ENCODE measurements at places on chromosomes 13 and 19.

DNA sequence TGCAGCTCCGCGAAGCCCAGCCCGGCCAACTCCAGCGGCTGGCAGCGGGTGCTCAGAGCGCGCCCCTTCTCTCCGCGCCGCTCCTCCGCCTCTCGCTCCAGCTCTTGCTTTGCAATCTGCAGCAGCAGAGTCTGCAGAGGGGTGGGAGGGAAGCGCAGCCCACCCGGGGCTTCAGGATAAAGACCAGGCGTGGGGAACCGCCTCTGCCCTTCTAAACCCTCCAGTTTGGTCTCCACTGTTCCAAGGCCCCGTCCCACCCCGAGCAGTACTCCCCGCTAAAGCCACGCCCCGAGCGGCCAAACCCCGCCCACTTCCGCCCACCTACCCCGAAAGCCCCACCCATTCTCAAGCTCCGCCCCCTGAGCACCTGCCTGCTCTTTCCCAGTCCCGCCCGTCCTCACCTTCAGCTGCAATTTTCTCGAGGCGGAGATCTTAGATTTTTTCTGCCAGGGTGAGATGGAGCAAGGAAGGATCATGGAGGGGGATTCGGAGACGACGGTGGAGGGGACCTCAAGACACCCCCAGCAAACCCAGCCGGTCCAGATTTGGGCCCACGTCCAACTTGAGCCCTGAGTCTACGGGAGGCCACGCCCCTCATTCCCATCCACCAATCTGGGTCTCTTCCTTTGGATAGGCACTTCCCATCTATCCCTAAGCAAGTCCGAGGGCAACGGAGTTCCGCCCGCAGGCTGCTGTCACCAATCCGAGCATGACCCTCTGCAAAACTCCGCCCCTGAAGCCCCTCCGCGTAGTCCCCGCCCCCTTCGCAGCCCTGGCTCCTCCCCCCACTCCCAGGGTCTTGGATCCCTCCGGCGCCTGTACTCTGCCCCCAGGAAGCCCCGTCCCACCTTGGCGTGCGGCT, 1.1 kb downstream of the TNNI3 start:
- peak; percentile 44 for DNase-seq

DNA sequence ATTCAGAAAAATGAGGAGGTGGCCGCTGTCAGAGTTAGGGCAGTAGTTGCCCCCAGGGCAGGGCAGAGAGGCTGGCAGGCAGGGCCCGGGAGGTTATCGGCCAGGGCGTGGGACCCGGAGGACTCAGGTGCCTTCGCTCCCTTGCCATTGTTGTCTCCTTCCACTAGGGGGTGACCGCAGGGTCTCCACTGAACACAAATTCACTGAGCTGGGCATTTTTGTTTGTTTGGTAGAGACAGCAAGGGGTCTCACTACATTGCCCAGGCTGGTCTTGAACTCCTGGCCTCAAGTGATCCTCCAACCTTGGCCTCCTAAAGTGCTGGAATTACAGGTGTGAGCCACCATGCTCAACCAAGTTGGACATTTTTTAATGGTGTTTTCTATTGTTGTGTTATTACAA, 25.1 kb downstream of the CARS2 start:
- peak; percentile 39 for DNase-seq

DNA sequence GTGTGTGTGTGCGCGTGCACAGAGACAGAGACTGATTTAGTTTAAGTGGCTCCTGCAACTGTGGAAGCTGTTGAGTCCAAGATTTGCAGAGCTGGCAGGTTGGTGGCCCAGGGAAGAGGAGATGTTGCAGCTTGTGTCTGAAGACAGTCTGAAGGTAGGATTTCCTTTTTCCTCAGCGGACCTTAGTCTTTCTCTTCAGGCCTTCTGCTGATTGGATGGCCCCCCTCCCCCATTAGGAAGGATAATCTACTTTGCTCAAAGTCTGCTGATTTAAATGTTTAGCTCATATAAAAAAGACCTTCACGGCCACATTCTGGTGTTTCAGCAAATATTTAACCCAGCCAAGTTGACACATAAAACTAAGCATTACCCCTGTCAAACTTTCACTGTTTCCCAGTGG, 84.3 kb downstream of the SLC15A1 start:
- no peak for DNase-seq

DNA sequence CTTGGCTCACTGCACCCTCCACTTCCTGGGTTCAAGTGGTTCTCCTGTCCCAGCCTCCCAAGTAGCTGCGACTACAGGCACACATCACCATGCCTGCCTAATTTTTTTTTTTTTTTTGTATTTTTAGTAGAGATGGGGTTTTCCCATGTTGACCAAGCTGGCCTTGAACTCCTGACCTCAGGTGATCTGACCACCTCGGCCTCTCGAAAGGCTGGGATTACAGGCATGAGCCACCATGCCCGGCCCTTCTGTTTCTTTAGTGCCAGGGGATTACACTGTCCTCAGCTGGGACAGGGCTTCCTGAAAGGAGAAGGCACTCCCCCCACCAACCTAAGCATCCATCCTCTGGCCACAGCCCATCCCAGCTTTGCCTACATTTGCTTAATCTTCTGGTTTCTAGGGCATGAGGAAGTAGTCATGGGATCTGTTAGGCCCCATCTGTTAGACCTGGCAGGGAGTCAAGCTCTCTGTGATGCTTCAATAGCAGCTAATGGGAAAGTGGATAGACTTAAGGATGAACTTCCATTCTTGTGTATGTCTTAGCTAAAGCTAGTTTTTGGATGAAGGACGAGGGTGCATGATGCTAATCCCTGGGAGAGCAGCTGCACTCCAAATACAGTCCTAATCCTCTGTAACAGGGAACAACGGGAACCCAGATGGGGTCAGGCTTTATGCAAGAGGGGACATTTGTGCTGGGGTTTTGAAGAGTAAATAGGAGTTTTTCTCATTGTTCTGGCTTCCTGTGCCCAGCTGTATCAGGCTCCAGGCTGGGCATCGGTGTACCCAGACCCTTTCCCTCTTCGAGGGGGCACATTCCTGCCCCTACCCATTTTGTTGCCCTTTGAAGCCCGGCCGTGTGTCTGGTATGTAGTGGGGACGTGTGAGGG, 2.6 kb downstream of the VAV1 start:
- no peak for DNase-seq

DNA sequence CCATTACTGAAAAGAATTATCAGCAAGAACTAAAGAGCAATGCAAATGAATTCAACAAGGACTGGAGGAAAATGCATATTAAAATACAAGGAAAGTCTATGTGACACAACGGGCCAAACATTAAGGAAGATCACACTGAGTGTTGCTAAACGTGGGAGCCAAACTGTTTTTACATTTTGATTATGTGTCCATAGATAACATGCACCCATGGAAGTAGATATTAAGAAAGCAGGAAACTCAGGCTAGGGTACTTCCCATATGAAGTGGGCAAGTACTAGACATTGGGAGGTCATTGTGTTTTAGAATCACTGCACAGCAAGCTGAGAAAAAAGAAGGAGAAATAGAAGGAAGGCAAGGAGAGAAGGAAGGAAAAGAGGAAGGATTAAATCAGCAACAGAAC, 161.8 kb downstream of the KCTD12 start:
- no peak for DNase-seq

- no peak for DNase-seq
These were observed 9.0 kb downstream of the OR7A5 start for GRCh38 chr19:14826006-14826405.

DNA sequence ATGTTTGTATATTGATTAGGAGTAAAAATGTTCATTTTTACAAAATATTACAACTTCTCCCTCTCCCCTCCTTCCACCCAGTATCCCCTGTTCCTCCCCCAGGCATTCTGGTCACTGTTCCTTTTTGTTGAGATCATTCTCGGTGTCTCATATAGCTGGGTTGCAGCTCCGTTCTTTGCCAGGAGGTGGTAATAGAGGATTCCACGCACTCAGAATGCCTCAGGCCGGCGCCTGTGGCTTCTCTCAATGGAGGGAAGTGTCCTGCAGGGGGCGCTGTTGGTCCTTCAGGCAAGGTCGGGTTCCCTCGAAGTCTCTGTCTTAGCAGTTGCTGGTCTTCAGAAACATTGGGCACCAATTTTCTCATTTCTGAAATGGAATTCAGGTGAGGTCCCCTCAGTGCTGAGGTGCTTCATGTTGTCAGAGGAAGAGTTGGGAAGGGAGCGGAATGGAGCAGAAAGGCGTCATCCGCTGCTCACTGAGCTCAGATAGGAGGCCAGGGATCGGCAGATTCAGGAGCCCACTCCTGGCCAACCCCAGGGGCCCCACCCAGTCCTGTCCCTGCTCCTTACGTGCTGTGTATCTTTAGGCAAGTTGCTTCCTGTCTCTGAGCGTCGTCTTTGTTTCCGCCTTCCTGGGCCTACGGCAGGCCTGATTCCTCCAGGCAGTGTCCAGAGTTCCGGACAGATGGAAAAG, 10.3 kb upstream of the GARIN5A start:
- DNase-seq: peak; percentile 54

GRCh38 chr19:38361633-38362075, 12.7 kb upstream of the PSMD8 start:
- DNase-seq: peak; percentile 70

DNA sequence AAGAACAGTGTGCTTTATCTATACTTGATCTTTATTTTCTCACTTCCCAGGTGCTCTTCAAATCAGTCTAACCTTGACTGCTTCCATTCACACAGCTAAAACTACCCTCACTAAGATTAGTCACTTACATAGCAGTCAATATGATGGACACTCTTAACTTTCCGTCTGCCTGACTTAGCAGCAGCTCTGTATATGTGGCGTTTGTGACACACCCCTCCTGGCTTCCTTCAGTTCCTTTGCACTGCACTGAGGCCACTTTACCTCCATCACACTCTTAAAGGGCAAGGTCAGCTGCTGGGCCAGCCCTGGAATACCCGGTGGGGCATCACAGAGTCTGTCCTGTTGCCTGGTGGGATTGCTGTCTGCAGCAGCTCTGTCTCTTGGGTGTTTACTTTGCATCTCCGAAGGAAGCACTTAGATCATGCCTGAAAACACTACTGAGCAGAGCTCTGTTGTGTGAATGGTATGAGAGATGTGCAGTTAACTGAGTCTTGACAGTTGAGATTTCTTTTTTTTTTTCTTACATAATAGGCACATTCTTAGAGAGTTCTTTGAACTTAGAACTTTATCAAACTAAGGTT, 35.6 kb upstream of the IL17D start:
- no peak for DNase-seq

DNA sequence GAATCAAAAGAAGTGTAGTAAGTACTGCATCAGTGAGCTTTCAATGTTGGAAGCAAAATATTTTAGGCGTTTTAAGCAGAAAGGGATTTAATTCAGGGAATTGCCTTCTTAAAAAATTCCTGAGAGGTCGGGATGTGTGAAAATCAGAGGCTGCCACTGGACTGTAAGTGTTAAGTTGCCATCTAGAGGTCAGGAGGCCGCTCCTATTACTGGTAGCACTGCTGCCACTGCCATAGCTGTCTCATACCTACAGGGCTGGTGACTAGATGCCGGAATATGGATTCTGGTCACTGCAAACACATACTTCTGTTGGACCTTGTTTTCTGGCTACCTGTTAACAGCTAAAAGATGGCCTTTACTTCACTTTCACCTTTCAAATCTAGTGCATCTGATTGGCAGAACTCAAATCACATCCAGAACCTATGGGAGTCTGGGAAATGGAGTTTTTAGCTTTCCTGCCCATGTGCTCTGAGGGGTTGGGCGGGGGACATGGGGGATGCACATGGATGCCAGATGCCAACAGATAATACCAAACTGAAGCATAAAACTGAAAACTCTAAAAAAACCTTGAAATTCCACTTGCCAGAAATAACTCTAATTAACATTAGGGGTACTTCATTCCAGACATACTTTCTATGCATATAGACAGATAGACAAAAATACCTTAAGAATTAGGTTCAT, 29.8 kb downstream of the DGKH start:
- DNase-seq: no peak

GRCh38 chr13:58004751-58005150, 373.2 kb downstream of the PCDH17 start:
- DNase-seq: no peak

- DNase-seq: no peak
These were observed 20.5 kb upstream of the ZNF846 start for GRCh38 chr19:9789066-9789465.

- no peak for DNase-seq
These were observed 57.8 kb upstream of the POSTN start for GRCh38 chr13:37656247-37656940.

DNA sequence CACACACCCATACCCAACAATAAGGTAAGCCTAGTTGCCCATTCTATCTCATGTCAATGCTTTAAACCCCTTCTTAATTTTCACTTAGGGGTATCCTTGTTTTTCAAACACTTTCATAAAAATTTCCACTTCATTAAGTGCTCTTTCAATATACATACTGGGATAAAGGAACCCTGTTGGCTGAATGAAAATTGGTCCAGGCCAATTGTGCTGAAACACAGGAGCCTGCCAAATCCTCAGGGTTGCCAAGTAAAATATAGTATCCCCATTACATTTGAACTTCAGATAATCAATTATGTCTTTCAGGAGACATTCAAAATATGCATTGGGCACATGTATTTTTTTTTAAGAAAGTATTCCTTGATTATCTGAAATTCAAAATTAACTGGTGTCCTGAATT, 1131.1 kb downstream of the SLITRK1 start:
- no peak for DNase-seq

- DNase-seq: no peak
These were observed 397.6 kb upstream of the KLHL1 start for GRCh38 chr13:70505809-70506208.

GRCh38 chr13:85497652-85498051, 301.6 kb downstream of the SLITRK6 start:
- DNase-seq: no peak

DNA sequence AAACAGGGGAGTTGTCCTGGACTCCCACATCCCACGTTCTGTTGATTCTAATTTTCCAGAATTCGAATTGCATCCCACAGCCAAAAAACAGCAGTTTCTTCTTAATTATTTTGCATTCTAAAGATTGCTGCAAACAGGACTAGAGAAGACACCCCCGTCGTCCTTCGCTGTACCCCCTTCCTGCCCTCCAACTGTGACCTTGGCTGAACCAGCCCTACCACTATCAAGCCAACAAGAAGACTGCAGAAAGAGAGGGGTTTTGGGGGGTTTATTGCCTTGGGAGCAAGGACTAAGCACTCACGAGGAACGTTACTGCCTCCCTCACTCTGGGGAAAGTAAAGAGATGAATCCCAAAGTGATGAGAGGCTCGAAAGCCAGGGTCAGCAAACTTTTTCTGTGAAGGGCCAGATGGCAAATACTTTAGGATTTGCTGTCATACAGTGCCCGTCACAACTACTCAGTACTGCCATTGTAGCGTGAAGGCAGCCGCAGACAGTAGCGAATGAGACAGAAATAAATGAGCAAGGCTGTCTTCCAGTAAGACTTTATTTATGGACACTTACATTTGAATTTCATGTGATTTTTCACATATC, 32.5 kb upstream of the KATNAL1 start:
- DNase-seq: no peak

Data from CD4-positive, alpha-beta T cell treated with Interleukin-17A for 1 hour (primary cell).